RWPE1 (cell line): ENCODE measurements at places on chromosomes 5 and 9.

DNA sequence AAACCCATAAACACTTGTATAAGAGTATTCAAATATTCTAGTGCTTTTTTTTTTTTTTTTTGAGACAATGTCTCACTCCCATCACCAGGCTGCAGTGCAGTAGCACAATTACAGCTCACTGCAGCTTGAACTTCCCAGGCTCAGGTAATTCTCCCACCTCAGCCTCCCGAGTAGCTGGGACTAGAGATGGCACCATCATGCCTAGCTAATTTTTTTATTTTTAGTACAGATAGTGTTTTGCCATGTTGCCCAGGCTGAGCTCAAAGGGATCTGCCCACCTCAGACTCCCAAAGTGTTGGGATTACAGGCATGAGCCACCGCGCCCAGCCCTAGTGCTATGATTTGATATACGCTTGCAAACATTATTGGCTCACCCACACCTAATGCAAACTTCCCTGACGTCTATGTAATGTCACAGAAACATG is 11.8 kb downstream of the IL6ST start:
- no peak for DNase-seq

GRCh38 chr5:74126294-74126693 is 500.3 kb downstream of the ARHGEF28 start:
- DNase-seq, result peak; percentile 54

DNA sequence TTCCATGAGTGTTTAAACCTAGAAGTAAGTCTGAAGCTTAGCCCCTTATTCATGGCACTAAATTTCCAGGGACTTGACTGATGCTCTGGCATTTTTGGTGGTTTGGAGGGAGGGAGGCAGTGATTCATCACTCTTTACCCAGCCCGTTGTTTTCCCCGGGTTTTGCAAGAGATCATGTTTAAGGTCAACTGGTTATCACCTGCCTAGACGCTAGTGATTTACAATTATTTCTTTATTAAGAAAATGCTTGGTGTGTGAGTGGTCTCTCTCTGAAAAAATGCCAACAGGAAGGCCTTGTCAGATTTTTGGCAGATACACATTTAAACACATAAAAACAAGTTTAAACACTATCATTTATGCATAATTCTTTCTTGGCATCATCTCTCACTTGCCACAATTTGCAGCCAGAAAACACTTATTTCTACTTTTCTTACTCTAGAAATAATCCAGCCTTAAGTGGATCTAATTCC is 737.9 kb upstream of the ZNF608 start:
- peak; percentile 97 for DNase-seq

GRCh38 chr5:91652678-91653077 is 269.6 kb upstream of the ARRDC3 start:
- no peak for DNase-seq

DNA sequence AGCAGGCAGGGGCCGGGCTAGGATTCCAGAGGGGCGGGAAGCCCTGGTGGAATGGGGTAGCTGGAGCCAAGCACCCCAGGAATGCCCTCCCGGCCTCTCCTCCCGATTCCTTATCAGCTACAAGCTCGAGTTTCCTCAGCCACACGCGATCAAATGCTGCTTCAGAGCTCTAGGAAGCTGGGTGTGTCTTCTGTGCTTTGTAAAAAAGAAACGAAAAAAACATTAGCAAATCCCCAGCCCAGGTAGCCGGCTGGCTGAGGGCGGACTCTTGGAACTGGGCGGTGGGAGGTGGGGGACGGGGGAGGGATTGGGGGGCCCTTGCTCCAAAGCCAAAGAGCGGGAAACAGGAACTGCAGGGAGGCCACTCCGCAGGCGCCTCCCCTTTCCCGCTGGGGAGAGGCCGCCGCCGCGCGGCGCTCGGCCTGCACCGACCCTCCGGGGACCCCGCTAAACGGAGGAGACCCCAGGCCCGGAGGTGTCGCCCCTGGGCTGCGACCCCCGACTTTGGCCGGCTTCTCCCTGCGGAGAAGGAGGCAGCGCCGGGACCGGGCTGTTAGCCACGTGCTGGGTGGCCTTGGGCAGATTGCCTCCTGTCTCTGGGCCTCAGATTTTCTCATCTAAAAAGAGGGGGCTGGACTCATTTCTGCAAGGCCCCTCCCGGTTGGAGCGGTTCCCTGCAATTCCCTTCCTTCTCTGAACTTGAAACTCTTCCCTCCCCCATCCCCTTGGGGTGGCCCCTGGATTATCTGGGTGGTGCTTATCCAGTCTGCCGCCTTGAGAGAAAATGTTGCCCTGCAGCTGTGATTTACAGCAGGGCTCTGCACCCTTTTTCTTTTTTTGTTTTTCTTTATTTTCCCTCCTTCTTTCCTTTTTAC is 40.9 kb upstream of the FABP6 start:
- DNase-seq, result peak; percentile 41

GRCh38 chr5:42059778-42060464 is 134.8 kb downstream of the FBXO4 start:
- no peak for DNase-seq

DNA sequence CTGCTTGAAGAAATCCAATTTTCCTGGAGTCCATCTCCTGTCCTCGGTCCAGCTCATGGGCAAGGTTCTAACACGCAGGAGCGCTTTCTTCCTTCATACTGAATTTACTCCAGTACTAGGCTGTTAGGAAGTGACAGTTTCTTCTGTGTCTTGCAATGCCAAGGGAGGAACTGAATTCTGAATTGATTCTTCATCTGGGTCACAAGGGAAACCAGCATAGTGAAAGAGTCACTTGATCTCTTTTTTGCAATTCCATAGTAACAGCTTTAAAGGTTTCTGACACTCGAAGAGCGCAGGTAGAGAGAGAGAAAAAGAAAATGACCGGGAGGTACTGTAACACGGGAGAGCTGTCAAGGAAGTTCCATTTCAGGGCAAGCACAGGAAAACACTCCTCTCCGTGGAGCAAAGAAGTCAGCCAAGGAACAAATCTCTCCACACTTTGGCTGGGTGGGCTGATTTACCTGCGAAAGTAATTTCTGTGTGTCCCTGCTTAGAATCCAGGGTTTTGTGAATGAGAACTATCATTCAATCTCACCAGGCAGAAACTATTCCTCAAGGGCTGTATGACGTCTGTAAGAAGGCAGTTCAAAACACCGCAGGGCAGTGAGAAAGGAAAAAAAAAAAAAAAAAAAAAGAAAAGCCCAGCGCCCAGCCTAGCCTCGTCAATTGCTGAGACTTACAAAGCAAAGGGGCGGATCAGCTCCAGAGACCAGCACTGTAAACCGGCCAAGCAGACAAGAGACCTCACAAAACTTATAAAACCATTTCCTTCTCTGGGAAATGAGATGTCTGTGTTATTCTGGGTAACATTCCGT is 617.8 kb downstream of the PDE4D start:
- DNase-seq, result peak; percentile 42

- no peak for DNase-seq
These were observed 5.9 kb downstream of the FAM163B start for GRCh38 chr9:133603135-133603927.

GRCh38 chr5:160270704-160271103 is 41.4 kb downstream of the FABP6 start:
- no peak for DNase-seq

DNA sequence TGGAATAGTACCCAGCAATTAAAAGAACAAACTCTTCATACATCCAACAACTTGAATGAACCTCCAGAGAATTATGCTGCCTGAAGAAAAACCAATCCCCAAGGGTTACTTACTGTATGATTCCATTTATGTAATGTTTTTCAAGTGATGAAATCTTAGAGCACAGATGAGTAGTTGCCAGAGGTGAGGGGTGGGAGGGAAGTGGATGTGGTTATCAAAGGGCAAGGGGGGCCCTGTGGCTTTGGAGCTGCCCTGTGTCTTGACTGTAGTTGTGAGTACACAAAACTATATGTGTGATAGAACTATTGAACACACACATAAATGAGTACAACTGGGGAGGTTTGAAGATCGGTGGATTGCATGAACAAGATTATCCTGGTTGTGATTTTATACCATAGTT is 115.8 kb upstream of the SLC25A48 start:
- DNase-seq, result no peak

DNA sequence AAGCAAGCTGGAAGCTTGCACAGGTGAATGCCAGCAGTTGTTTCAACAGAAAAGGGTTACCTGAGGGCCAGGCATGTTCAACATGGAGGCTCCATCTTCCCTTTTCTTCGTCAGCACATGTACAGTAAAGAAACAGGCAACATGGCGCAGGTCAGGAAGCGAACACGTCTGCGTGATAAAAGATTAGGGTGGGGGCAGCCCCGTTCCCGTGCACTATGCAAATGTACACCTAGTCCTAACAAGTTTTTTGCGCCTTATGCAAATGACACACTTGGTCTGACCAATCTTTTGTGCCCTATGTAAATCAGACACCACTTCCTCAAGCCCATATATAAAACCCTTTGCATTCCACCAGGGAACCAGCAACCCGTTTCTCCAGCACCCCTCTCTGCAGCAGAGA is 452.1 kb upstream of the PTPRD start:
- no peak for DNase-seq

DNA sequence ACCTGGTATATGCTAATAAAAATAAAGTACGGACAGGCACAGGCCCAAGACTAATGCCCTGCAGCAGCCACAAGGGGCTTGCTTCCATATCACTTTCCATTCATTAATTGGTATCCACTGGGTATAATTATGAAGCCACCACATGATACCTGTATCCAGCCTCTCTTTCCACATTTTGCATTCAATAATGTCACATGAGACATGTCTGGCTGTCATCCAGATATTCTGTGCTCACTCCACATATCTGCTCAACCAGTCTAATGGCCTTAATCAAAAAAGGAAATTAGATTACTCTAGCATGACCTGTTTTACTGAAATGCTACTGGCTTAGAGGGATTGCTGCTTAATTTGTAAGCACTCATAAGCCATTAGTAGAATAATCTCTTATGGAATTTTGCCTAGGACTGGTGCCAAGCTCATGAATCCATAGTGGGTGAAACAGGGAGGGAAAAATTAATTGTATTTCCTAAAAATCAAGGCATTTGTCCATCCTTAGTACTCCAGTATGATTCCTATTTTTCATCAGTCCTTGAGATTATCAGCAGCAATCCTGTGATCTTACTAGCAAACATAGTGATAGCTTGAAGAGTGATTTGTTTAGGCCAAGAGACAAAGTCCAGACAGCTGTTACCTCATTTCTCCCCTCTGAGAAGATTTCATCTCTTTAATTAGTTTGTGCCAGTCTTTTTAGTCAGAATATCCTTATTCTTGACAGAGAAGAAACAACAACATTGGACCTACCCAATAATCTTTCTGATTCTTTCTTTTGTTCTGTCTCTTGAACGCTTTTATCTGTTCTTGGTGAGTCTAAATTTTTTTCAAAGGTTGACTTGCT is 119.2 kb upstream of the ABCA1 start:
- no peak for DNase-seq

DNA sequence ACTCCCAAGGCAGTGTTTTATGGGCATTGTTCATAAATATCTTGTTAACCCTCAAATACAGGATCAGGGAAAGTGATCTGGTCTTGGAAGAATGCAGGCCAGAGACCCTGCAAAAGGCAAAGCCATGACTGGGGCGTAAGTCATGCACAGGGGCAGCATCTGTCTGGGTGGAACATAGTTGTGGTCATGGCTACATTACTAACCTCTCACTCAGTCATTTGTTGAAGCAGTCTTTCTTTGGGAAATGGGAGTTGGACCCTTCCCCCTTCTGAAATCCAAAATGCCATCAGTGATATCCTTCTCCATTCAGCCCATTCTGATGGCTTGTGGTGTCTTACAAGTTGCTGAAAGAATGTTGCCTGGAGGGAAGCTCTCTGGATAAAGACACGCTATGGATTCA is 68.1 kb downstream of the GDNF start:
- DNase-seq, result peak; percentile 58

DNA sequence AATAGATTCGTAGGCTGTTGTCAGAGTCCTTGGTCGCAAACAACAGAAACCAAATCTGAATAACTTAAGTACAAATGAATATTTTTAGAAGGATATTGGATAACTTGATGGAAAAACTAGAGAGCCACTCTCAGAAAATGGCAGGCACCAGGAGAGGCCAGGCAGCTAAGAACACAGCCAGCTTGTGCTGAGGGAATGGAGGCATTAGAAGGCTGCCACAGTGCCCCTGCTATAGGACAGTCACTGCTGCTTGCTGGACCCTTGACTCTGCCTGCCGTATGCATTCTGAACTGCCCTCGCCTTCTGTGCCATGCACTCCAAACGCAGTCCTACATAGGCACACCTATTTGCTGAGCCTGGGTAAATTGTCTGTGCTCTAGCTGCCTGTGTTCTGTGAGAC is 78.6 kb downstream of the MAST4 start:
- DNase-seq, result no peak

DNA sequence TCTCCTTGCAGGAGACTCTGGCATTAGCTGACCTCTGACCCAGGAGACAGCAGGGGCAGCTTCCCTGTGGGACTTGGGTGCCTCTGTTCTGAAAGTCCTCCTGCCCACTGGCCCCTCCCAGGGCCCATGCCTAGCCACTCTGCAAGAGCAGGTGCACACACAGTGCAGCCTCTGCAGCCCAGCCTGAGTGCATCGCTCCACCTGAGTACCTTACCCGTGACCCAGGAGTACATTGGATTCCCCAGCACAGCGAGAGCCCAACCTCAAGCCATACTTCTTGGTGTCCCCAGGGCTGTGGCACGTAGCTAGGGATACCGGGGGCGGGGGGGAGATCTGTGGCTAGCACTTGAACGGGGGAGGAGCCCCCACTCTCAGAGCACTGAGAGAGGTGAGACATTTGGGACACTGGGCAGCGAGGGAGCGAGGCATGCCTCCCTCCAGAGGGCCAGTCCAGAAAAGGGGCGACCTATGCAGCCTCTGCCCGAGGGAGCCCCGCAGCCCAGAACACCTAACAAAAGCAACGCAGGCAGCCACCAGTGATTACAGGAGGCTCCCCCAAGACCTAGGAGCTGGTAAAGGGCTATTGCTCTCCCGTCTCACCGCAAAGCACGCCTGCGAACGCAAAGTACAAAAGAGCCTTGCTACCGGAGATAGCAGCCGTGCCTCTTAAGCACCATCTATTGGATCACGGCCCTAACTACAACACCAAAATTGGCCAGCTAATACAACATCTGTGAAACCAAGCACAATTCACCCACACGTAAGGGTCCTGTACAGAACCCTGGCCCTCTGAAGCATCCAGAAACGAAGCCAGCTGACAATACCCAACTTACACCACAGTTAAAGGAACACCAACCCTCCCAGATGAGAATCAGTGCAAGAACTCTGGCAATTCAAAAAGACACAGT is 826 bp upstream of the PRDM9 start:
- peak; percentile 6 for DNase-seq

- DNase-seq, result no peak
These were observed 345.8 kb downstream of the PDE4D start for GRCh38 chr5:59547731-59548130.

GRCh38 chr9:137365056-137365455 is 57.9 kb downstream of the EXD3 start:
- DNase-seq, result no peak

DNA sequence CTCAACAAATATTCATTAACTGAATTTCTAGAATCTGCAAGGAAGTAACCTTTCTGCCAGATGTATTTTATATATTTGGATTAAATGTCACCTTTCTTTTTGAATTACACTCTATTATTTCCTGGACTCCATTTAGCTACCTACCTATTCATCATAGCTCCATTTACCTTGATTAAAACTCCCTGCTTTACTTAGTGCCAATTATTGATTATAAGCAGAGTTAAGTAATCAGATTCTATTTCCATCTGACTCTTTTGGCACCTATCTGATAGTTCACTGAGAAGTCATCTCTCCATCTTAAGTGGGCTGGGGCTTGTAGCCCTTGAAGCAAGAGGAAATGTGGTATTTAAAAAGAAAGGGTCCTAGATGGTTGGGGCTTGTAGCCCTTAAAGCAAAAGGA is 88.6 kb downstream of the TRPM3 start:
- DNase-seq, result no peak

GRCh38 chr9:38350529-38350928 is 42.0 kb upstream of the ALDH1B1 start:
- no peak for DNase-seq
